ENCODE measurements at places on chromosomes 6 and 20.

DNA sequence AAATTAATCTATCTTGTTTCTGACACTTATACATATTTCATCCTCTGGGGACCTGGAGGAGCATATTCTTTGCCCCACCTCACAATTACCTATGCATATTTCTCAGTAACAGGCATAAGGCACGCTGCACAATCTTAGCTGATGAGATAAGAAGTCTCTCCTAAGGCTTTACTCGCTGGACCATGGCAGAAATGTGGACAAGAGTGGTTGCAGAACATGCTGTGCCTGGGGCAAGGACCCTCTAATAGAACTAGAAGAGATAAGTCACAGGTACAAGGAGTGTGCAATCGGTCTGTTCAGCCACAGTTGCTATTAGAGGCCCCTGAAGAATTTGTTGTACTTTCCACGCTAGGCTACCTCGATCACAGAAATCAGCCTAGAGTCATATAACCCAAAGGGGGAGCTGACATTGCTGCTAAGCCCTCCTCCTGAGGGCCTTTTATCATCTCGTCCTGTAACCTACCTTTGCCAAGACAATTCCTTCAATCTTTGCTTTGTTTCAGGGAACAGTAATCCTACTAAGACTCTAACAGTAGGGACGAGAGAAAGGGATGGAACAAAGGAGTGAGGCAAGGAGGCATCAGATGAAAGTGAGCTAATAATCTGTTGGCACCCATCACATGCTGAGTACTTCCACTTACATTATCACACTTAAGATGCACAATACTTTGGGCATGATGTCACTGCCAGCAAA, 16.1 kb upstream of the DEFB129 start:
- no peak for DNase-seq

DNA sequence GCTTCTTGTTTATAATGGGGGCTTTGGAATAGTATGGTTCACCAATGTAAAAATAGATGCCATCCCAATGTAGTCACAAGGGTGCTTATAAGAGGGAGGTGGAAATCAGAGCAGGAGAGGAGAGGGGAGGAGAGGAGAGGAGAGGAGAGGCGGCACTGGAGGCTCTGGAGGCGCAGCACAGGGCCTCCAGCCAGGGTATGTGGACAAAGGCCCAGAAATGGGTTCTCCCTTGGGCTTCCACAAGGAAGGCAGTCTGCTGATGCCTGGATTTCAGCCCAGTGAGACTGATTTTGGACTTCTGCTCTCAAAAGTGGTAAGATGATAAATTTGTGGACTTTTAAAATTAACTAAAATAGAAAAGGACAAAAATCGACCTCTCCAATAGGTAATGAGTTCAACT, 116.8 kb downstream of the RNASET2 start:
- DNase-seq, result no peak

- peak; percentile 94 for DNase-seq
These were observed 57.6 kb upstream of the IPCEF1 start for GRCh38 chr6:154414021-154414813.

- no peak for DNase-seq
These were observed 10.4 kb upstream of the FOXP4 start for GRCh38 chr6:41535766-41536165.

- DNase-seq, result peak; percentile 84
These were observed 197.7 kb downstream of the BCAS1 start for GRCh38 chr20:53872561-53873229.

DNA sequence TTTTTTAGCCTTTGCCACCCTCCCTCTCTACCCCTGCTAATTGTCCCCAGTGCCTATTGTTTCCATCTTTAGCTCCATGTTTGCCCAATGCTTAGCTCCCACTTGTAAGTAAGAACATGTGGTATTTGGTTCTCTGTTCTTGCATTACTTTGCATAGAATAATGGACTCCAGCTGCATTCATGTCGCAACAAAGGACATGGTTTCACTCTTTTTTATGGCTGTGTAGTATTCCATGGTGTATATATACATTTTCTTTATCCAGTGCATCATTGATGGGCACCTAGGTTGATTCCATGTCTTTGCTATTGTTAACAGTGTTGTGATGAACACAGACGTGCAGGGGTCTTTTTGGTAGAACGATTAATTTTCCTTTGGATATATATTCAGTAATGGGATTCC, 104.2 kb upstream of the GJE1 start:
- DNase-seq, result no peak

GRCh38 chr20:18831830-18832499, 18.4 kb downstream of the SCP2D1 start:
- DNase-seq, result peak; percentile 42

DNA sequence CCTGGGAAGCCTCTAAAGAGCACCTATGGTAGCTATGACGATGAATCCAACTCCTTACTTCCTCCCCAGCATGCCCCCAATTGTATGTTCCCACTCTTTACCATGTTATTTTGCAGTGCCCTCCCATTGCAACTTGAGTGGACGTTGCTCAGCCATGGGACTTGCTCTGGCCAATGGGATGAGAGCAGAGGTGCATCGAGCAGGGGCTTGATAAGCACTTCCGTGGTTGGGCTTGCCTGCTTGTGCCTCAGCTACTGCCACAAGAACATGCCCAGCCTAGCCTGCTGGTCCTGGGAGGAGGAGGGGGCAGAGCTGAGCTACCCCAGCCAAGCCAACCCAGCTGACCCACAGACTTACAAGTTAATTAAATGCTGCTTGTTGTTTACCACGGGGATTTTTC, 71.1 kb upstream of the CTNNBL1 start:
- no peak for DNase-seq

- no peak for DNase-seq
These were observed 66.7 kb upstream of the ZNF217 start for GRCh38 chr20:53660078-53660909.

- no peak for DNase-seq
These were observed 503.9 kb upstream of the EYS start for GRCh38 chr6:66210964-66211363.

- DNase-seq, result no peak
These were observed 1279.5 kb upstream of the CITED2 start for GRCh38 chr6:140653972-140654371.

DNA sequence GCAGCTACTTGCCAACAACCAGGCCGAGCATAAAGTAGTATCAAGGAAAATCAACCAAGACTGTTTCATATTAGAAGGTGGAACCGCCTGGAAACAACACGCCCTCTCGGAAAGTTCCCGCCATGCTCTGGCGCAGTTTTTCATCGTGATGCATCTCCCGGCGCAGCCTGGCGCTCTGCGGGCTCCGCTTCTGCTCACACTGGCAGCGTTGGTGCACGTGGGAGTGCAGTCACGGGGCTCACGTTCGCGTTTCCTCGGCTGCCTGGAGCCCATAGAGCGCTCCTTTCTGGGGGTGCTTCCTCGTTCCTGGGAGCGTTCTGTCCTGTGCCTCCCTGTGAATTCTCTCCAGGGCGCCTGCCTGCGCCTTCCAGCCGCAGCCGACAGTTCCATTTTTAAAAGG, 227.3 kb downstream of the TBXT start:
- no peak for DNase-seq

- DNase-seq, result no peak
These were observed 107.1 kb upstream of the TSHZ2 start for GRCh38 chr20:52864916-52865605.

- DNase-seq, result no peak
These were observed 24.4 kb downstream of the UST start for GRCh38 chr6:148771212-148771601.

GRCh38 chr20:57449398-57450354, 58.5 kb downstream of the RBM38 start:
- no peak for DNase-seq

DNA sequence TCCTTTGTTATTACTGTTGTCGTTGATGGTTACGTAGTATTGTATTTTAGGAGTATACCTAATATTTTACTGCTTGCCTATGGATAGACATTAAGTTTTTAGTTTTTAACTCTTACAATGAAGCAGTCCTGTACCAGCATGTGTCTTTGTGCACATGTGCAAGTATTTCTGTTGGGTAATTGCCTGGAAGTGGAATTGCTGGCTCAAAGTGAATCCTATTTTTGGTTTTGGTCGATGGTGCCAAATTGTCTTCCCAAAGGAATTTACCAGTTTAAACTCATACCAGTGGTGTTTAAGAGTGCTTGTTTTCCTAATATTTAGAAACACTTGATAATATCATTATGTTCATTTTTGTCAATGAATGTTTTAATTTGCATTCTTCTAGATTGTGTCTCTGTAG, 75.5 kb downstream of the ANKS1A start:
- no peak for DNase-seq

DNA sequence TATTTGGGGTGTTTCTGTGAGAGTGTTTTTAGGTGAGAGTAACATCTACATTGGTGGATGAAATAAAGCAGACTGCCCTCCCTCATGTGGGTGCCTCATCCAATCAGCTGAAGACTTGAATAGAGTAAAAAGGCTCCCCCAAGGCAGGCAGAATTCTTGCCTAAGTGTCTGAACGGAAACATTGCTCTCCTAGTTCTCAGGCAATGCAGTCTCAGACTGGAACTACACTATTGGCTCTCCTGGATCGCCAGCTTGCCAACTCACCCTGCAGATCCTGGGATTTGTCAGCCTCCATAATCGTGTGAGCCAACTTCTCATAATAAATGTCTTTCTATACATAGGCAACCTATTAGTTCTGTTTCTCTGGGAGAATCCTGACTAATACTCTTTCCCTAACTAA, 5.5 kb upstream of the TMEM170B start:
- DNase-seq, result no peak

GRCh38 chr6:47587493-47587892, 109.9 kb downstream of the CD2AP start:
- peak; percentile 12 for DNase-seq
